ENCODE measurements at places on chromosomes 16 and 17.

- DNase-seq, result no peak
Measured at GRCh38 chr16:23317266-23317661, 15.2 kb downstream of the SCNN1B start.

DNA sequence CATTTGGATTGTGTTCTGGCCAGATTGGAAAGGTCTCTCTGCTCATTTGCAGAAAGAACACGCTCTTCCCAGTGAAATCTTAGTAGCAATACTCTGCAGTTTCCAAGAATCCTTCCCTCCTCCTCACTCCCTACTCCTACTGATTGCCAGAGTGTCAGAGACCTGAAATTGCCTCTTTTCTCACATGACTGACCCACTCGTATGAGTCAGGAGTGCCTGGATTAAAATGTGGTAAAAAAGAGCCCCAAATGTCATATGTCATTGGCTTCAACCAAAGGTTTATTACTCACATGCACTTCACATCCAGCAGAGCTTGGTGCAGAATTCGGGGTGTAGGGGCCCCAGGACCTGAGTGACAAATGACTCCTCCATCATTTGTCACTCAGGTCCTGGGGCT lies 39.7 kb upstream of the IRX3 start:
- no peak for DNase-seq

- DNase-seq, result no peak
Measured at GRCh38 chr17:721540-721937, 6.9 kb upstream of the VPS53 start.

DNA sequence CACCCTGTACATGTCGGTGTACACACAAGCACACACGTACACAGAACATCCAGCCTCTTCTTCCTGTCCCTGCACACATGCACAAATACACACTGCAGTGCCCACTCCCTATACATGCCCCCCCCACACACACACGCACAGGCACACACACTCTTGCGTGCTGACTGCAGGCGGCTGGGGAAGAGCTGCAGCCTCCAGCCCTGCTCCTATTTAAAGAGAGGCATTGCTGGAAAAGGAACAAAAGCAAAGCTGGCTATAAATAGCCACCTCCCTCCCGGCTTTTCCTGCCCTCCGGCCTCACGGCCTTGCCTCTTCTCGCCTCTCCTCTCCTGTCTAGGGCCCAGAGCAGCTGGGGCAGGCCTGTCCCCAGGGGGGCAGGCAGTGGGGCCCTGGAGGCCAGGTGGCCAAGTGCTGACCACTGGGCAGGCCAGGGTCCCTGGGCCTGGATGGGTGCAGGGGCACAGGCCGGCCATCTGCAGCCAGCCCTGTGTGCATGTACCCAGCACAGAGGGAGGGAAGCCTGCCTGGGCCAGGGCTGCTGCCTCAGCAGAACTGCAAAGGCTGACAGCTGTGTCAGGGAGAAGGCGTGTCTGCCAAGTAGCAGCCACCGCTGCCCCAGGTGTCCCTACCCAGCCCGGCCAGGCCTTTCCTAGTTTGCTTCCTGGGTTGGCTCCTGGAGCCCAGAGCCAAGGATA lies 25.4 kb downstream of the RTN4RL1 start:
- DNase-seq, result peak; percentile 86

- peak; percentile 96 for DNase-seq
Measured at GRCh38 chr17:40309031-40309948, at the start of gene RARA. TSS of gene RARA (plus strand) at chr17:40309180. CDS start at chr17:40331219, 22,039 bp downstream.

GRCh38 chr17:1639549-1640180 lies 5.9 kb downstream of the SCARF1 start:
- peak; percentile 75 for DNase-seq

GRCh38 chr17:61325382-61326073 lies 74.1 kb upstream of the TBX2 start:
- DNase-seq, result no peak

GRCh38 chr17:40931311-40931710 lies 6.1 kb downstream of the KRT23 start:
- DNase-seq, result no peak

DNA sequence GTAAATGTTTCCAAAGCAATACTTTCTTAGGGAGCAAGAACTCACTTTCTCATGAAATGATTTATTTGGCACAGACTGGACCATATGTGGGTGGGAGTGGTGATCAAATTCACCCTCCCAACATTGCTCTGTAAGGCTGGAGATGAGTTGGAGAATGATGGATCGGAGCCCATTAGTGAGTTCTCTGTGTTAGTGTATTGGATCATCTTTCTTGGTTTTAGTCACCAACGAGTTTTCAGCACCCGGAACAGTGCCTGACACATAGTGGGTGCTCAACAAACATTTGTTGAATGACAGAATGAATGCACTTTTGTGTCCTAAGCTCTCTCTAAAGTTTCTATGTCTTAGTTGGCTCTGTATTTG lies 104.5 kb upstream of the FAM20A start:
- DNase-seq, result no peak

- DNase-seq, result no peak
Measured at GRCh38 chr17:59174671-59175070, 19.1 kb downstream of the PRR11 start.

GRCh38 chr16:85149776-85150175 lies 37.5 kb upstream of the CIBAR2 start:
- no peak for DNase-seq

GRCh38 chr17:73591296-73592078 lies 52.8 kb downstream of the SDK2 start:
- DNase-seq, result no peak
